ENCODE measurements at places on chromosomes 13 and 19.

DNA sequence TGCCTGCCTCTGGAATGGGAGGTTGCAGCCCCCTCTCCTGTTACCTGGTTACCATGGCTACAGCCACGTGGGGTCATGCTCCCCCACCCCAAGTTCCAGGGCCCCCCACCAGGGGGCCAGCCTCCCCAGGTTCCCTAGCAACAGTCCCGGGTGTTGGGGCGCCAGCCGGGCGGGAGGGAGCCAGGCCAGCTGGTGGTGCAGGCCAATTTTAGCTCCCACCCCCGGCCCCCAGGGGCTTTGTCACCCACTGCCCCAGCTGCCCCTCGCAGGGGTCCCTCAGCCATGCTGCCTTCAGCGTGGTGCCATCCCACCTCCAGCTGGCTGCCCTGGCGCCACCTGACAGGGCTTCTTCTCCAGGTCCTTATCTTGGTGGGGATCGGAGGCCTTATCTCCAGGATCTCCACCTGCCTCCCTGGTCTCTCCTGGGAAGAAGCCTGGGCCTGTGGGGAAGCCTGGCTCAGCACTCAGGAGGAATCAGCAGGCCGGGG is 3.0 kb downstream of the MARK4 start:
- DNase-seq: no peak

GRCh38 chr13:19618977-19619376 is 14.5 kb upstream of the MPHOSPH8 start:
- no peak for DNase-seq

GRCh38 chr13:73412933-73413332 is 354.1 kb downstream of the KLF5 start:
- no peak for DNase-seq

GRCh38 chr19:49391581-49392399 is 3.7 kb downstream of the KASH5 start:
- DNase-seq: peak; percentile 85

DNA sequence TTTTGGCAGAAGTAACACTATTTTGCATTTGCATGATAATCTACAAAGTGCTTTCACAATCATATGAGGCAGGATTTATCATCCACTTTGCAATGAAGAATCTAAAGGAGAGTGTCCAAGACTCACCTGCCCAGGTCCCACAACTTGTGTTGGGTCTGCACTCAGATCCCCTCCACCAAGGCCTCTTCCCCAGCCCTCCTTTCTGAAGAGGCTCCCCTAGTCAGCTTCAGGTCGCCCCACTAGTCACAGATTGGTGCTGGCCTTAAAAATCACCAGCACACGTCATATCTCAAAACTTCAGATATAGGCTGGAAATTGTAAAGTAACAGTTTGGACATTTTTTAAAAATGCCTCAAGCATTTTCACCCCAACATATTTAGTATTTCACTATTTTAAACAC is 17.5 kb downstream of the ATP7B start:
- DNase-seq: no peak

DNA sequence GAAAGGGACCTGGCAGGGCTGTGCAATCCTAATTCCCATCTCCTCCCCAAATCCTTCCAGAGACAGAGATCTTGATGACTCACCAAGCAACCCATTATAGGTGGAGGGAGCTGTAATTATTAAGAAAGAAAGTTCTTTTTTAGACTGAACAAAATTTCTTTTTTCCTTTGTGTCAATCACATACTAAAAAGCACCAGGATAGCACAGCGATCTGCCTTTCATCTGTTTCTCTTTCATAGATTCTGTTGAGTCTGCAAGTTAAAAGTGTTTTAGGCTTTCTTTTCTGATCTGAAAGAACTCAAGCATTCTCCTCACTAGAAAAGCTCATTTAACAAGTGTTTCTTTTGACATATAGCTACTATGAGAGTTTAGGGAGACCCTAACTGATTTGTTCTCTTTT is 222.8 kb downstream of the DCT start:
- no peak for DNase-seq

- no peak for DNase-seq
Measured at GRCh38 chr13:25306671-25307464, 5.4 kb downstream of the NUP58 start.

DNA sequence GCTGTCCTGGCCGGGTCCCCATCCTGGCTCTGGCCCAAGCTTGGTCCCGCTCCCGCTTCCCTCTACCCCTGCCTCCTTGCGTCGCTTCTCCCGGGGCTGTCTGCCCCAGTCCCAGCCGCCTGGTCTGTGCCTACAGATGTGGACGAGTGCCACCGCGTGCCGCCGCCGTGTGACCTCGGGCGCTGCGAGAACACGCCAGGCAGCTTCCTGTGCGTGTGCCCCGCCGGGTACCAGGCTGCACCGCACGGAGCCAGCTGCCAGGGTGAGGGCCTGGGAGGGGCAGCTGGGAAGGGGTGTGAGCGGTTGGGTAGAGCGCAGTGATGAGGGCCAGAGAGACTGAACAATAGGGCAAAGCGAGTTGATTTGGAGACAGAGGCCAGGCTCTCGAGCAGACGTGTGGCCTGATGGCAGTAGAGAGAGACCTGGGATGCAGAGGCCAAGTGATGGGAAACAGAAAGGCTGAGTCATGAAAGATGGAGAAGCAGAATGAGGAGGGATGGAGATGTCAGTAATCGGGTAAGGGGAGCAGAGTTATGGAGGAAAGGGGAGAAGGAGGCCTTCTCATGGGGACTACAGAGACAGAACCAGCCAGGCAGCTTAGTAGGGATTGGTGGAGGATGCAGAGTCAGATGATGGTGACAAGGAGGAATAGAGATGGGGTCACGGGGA is 9.4 kb downstream of the LTBP4 start:
- DNase-seq: peak; percentile 71

DNA sequence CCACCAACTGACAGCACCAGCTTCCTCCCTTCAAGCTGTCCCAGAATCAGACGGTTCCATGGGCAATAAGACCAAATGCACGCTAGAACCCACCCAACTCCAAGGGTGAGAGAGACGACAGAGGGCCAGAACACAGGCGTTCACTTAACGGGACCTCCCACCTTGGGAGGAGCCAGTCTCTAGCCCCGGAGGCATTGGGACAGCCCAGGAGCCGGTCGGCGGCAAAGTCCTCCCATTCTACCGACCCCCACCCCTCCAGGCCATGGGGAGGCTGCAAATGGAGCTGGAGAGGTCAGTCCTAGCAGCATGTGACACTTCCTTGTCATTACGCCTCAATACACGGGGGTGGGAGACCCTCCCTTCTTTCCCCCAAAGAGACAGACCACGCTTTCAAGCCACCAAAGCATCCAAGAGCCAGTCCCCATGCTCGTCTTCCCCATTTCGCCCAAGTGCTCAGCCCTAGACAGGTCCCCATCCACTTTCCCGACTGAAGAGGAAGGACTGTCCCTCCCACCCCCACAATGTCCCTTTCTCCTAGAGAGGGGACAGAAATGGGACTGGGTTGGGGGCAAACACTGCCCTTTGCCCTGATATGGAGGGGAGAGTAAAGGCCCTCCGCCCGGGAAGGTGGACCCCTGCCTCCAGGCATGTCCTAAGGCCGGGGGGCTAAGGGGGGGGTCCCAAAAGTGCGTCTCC is 964 bp downstream of the KHSRP start:
- DNase-seq: peak; percentile 54

DNA sequence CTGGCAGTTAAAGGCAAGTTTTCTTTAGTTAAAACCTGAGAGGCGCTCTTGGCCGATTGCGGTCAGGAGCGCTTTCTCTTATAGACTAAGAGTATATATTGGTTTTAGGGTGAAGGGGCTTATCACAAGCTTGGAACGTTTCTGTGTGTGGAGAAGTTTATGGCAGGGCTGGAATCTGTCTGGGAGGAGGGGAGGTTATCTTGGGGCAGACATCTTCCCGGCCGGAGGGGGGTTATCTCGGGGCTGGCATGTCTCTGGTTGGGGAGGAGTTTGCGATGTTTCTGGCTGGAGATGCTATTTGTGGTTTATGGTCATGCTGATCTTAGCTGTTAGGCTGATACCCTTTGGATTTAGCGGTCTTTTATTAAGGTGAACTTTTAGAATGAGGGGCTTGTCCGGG is 18.3 kb downstream of the KDM4B start:
- no peak for DNase-seq

- DNase-seq: no peak
Measured at GRCh38 chr19:53183146-53183764, 9.9 kb downstream of the ZNF665 start.

DNA sequence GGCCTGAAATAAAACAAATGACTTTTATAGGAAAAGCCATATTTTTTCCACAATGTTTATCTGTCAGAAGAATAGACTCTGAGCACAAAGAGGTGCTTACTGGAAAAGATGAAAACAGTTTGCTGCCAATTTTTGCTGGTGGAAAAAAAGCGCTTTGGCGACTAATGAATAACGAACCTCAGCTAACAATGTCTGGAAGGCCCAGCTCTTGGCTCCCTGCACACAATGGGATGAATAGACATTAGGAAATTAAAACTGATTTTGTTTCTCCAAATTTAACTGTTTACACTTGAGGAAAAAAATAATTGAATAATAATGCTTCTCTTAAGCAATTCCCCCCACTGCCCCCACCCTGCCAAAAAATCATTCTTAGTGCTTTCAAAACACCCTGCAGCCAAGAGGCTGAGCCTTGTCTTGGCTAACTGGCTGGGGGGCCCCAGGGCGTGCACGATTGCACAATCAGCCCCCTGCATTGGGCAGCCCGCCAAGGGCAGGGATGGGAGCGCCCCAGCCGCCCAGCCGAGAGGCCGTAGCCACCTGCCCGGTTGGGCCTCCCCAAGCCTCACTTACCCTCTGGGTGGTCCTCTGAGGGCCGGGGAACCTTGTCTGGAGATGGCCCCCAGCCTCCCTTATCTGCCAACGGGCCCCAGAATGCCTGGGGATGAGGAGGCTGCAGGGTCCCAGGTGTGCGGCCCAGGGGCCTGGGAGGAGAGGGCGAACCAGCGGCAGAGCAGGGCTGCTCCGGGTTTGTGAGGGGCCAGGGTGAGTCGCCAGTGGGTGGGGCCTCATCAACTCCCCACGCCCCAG is 16.8 kb downstream of the CEBPG start:
- DNase-seq: no peak

GRCh38 chr19:13396250-13397080 is 109.8 kb downstream of the CACNA1A start:
- no peak for DNase-seq

GRCh38 chr13:65913173-65913572 is 1317.0 kb downstream of the PCDH9 start:
- DNase-seq: no peak

DNA sequence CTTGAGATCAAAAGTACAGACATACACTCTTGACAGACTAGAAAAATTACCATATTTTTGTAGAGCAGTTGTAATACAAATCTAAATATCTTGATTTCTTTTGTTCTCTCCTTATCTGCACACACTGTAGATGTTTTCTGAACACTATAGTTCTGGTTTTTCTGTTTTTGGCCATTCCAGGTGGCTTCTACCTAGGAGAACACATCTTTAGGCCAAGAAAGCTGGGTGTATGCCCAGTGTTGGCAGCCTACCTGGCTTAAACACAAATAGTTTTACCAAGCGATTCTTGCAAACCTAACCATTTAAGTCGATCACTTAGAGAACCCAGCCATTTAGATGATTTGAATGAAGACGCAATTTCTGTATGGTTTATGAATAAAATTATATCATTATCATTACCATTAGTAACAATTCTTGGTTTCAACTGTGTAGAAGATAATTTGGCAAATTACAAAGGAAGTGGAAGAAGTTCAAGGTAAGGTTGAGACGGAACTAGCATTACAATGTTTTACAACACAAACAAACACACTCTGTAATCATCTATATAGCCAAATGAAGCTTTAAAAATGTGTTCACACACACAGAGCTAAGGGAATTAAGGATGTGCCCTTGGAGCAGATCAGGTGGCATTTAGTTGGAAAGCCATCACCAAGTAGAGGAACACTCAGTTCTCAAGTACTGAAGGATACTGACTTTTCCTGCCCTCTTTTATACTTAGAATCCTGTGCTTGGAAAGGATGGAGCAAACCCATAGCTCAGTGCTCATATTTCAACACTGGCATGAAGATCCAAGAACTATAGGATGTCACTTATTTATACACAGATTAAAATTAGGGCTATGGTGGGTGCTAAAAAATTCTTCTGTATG is 36.2 kb downstream of the ERCC5 start:
- no peak for DNase-seq

- no peak for DNase-seq
Measured at GRCh38 chr13:39422845-39423565, 180.0 kb downstream of the LHFPL6 start.

GRCh38 chr19:46484656-46485055 is 11.0 kb downstream of the PNMA8B start:
- no peak for DNase-seq

Data from activated CD4-positive, alpha-beta memory T cell treated with anti-CD3 and anti-CD28 coated beads, Interleukin-2, amount 10 ng/mL, durations not matched to agents 7 days and 5 days (primary cell).